Left lobe of liver (tissue), 2 donors: ENCODE measurements at places on chromosomes 6 and 20.

- DNase-seq = no peak
These were observed 88.8 kb downstream of the TAF4 start for GRCh38 chr20:61976644-61977418.

- DNase-seq = no peak
These were observed 119.6 kb upstream of the EDN1 start for GRCh38 chr6:12170351-12171092.

GRCh38 chr20:61909028-61909427, 156.7 kb downstream of the TAF4 start:
- no peak for DNase-seq

GRCh38 chr6:110250838-110251237, 70.6 kb downstream of the CDC40 start:
- DNase-seq = no peak

DNA sequence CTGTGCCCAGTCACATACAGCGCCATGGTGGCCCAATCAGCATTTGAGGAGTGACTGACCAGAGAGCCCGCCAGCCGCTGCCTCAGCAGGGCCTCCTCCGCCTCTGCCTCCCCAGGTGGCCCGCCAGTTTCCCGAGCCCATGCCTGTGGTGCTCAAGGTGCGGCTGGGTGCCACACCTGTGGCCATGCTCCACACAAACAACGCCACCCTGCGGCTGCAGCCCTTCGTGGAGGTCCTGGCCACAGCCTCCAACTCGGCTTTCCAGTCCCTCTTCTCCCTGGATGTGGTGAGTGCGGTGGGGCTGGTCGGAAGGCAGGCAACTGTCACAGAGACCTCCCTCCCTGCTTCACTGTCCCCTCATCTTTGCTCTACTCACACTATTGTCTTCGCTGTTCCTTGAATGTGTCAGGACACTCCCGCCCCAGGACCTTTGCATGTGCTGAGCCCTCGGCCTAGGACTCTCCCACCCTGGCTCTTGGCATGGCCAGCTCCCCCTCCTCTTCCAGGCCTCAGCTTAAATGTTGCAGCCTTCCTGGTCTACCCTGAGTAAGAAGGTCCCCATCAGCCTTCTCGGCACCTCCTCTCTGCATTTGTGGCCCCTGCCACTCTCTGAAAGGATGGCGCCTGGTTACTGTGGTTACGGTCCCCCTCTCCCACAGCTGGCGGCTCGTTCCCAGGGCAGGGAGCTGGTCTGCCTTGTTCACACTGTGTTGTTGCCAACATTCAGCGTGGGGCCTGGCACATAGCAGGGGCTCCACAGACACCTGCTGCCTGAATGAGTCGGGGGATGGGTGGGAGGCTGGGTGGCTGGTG, 11.8 kb upstream of the BPIFB6 start:
- DNase-seq = no peak

GRCh38 chr6:33936886-33937285, 133.1 kb upstream of the MLN start:
- DNase-seq = no peak

DNA sequence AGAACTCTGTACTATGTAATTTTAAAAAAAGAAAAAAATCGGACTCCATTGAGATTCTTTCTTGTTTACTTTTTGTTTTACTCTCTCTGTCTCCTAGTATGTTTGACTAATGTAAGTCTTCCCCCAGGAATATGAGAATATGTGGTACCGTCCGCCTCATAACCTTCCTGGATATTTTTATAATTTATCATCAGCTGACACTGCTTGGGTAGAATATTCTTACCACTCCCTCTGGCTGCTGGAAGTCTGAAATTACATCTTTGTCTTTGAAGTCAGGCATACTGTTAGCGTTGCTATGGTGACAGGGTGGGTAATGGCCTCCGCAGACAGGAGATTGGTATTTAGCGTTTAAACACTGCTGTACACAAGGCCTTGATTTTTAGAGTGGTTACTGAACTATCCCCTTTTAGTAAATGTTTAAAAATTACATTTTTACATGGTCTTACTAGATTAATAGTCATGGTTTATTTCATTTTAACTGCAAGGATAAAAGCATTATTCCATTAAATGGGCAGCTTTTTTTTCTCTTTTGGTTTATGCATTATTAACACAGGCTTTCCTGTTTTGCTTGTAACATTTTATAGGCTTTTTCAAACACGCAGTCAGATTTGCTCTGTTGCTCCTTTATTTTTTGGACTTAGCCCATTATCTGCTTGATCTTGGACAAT, 176.4 kb downstream of the ARID1B start:
- no peak for DNase-seq

GRCh38 chr20:40643891-40644290, 45.1 kb downstream of the MAFB start:
- no peak for DNase-seq

- DNase-seq = no peak
These were observed 99.1 kb downstream of the ARID1B start for GRCh38 chr6:156876302-156876701.

- DNase-seq = no peak
These were observed 19.8 kb upstream of the LMBRD1 start for GRCh38 chr6:69816569-69816968.

- no peak for DNase-seq
These were observed 14.6 kb upstream of the HLA-F start for GRCh38 chr6:29708432-29709179.

DNA sequence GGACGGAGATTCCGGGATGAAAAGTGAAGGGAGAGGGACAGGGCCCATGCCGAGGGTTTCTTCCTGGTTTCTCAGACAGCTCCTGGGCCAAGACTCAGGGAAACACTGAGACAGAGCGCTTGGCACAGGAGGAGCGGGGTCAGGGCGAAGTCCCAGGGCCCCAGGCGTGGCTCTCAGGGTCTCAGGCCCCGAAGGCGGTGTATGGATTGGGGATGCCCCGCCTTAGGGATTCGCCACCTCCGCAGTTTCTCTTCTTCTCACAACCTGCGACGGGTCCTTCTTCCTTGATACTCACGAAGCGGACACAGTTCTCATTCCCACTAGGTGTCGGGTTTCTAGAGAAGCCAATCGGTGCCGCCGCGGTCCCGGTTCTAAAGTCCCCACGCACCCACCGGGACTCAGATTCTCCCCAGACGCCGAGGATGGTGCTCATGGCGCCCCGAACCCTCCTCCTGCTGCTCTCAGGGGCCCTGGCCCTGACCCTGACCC, 55.0 kb upstream of the HLA-A start:
- peak; percentile 48 for DNase-seq

DNA sequence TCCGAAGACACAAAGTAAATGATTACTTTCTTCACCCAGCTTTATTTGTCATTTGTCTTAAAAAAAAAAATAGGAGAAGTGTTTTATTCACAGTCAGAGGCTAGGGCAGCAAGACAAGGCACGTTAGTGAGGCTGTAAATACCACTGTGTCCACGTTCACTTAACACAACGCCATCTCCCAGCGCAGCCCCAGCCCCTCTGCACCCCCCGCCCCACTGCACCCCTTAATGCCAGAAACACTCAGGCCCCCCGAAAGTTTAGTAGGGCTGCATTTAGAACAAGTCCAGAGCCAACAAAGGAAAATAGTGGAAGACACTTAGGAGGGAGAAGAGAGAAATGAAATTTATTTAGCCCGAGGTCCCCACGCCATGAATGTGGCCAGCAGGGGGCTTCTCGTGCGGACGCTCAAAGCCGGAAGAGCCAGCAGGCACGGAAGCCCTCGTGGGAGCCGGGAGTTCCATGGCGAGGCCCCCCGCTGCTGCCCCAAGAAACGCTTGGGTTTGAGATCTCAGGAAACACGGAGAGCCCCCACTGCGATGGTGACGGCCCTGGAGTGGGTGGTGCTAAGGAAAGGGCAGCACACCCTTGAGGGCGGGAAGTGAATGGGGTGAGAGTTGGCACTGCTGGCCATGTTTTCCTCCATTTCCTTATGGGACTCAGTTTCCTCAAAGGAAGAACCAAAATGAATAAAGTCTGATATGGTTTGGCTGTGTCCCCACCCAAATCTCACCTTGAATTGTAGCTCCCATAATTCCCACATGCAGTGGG, 50.2 kb downstream of the IYD start:
- peak; percentile 69 for DNase-seq

DNA sequence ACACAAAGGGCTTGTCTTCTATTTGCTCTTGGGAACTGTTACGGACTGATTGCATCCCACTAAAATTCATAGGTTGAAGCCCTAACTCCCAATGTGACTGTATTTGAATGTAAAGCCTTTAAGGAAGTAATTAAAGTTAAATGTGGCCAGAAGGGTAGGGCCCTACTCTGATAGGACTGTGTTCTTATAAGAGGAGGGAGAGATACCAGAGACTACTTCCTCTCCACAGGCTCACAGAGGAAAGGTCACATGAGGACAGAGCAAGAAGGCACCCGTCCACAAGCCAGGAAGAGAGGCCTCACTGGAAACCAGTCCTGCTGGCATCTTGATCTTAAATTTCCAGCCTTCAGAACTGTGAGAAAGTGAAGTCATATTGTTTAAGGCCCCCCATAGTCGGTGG, 211.9 kb downstream of the CDH26 start:
- DNase-seq = no peak

GRCh38 chr6:116002756-116003155, 57.9 kb downstream of the FRK start:
- no peak for DNase-seq

GRCh38 chr6:3770023-3770720, 18.7 kb upstream of the PXDC1 start:
- no peak for DNase-seq

GRCh38 chr6:101129851-101130250, 248.7 kb upstream of the ASCC3 start:
- DNase-seq = no peak

DNA sequence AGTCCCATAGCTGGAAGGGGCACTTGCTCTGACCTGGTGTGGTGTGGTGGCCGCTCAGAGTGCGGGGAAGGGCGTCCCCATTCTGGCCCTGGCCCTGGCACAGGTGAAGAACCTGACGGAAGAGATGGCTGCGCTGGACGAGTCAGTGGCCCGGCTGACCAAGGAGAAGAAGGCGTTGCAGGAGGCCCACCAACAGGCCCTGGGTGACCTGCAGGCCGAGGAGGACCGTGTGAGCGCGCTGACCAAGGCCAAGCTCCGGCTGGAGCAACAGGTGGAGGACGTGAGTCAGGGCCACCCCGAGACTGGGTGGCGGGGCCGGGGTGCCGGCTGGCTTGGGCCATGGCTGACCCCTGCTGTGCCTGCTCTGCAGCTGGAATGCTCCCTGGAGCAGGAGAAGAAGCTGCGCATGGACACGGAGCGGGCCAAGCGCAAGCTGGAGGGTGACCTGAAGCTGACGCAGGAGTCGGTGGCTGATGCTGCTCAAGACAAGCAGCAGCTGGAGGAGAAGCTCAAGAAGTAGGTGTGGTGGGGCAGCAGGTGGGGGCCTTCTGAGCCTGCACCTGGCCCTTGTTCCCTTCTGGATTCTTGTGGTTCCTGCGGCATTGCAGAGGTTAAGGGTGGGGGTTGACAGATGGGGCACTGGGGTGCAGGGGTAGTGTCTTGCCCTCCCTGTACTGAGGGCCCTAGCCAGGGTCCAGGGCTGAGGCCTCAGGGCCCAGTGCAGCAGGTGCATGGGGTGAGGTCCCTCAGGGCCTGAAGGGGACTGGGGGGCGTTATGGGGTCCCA, 40.8 kb downstream of the MYH7B start:
- no peak for DNase-seq

DNA sequence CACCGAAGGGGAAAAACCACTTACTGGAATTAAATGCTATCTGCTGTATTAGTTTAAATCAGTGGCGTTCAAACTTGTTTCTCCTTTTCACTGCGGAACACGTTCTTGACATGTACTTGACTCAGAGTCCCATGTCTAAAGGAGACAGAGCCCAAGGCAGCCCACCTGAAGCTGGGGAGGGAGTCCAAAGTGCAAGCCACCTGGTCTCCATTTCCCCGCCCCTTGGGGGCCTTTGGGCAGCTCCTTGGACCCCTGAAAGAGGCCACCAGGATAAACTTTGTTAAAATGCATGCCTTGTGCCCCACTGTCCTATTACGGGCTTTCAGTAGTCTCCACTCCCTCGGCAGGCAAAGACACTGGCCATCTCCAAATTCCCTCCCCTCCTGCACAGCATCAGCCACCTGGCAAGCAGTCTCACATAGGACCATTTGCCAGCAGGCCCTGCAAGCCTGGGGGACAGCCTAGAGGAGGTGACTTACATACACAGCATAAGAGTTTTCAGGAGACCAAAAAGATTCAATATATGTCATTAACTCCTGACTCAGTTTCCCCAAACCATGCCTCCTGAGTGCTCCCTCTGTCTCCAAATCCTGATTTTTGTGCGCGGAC, 6.7 kb downstream of the PCK1 start:
- DNase-seq = peak; percentile 84

DNA sequence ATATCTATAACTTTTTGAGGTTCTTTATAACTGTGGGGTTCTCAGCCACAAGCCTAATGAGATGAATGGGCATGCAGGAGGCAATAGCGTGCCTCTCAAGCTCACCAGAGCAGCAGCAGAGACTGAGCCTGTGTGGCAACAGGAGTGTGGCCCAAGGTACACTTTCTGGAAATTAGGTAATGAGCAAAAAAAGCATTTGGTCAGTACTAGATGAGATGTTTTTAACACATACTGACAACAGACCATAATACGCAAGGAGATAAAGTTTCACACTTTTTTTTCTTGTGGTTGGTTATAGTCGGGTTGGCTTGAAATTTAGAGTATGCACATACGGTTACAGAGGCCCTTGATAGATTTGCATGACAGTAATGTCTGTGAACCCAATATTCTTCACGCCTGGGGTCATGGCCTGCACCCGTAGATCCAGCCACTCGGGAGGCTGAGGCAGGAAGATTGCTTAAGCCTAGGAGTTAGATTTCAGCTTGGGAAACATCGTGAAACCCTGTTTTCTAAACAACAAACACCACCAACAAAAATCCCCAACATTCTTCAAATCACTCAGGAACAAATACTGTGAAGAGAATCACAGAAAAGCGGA, 300.1 kb downstream of the GMDS start:
- no peak for DNase-seq

- peak; percentile 32 for DNase-seq
These were observed 25.8 kb downstream of the SYNDIG1 start for GRCh38 chr20:24495266-24495665.

GRCh38 chr20:539191-539590, 4.4 kb downstream of the CSNK2A1 start:
- DNase-seq = no peak

- DNase-seq = no peak
These were observed 4.3 kb downstream of the PPP1R10 start for GRCh38 chr6:30612687-30613248.

GRCh38 chr6:152380993-152381898, 255.9 kb downstream of the SYNE1 start:
- no peak for DNase-seq

DNA sequence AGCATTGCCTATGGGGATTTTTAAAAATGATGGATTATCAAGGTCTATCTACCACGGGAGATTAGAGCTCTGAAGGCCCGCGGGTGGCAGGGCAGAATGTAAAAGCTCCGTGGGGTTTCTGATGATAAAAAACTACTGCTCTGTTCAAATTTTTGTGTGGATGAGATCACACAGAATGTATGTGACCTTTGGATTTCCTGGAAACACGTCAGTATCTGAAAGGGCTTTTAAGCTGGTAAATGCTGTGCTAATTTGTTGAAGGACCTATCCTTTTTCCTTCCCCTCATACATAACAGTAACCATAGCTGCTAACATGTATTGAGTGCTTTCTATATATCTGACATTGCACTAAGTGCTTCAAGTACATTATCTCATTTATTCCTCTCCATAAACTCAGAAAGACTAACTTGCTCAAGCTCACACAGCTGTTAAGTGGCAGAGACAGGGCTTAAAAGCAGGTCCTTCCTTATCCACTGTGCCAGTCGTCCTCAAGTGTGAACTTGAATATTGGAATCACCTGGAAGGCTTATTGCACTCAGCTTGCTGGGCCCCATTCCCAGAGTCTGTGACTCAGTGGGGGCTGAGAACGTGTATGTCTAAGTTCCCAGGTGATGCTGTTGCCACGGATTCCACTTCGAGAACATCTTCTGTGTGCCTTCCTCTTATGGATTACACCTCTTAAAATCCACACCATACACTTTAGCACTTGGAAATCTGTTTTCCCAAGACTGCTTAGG, 1.9 kb upstream of the TMEM242 start:
- no peak for DNase-seq
